ENCODE measurements at places on chromosomes 16 and 17.

GRCh38 chr17:75048249-75048878 lies 1.3 kb downstream of the KCTD2 start:
- DNase-seq, result no peak

- no peak for DNase-seq
Observed at GRCh38 chr16:23801378-23801777, 34.4 kb upstream of the PRKCB start.

DNA sequence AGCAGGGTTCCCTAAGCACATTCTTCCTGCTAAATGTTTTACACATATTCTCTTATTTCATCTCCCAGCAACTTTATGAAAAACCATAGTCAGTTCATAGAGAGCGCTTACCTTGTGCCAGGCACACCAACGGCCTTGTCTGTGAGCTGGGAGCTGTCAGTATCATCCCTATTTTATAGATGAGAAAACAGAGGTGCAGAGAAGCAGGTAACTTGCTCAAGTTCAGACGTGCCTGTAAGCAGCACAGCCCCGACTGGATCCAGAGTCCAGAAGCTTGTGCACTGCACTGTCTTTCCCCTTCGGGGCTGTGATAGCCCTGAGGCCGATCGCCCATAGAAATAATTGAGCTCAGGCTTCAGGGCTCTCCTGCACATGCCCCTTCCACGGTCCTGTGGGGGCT lies 6.2 kb downstream of the AQP8 start:
- no peak for DNase-seq

- DNase-seq, result no peak
Observed at GRCh38 chr16:10741844-10742243, 1.8 kb upstream of the NUBP1 start.

- DNase-seq, result no peak
Observed at GRCh38 chr17:58513965-58514769, at the start of gene MTMR4. TSS of gene MTMR4 (minus strand) at chr17:58514638. CDS start at chr17:58514407, 231 bp downstream.

Measured in cortex of kidney (tissue), 1 donor.